ENCODE measurements at places on chromosomes 1 and 21. TPM values are rescaled to one million over a fixed set of nuclear protein-coding genes. Genes with fewer than 3 reads are reported as not detected.

- no peak for DNase-seq
These were observed 233.1 kb upstream of the USP24 start for GRCh38 chr1:55448261-55448660.

DNA sequence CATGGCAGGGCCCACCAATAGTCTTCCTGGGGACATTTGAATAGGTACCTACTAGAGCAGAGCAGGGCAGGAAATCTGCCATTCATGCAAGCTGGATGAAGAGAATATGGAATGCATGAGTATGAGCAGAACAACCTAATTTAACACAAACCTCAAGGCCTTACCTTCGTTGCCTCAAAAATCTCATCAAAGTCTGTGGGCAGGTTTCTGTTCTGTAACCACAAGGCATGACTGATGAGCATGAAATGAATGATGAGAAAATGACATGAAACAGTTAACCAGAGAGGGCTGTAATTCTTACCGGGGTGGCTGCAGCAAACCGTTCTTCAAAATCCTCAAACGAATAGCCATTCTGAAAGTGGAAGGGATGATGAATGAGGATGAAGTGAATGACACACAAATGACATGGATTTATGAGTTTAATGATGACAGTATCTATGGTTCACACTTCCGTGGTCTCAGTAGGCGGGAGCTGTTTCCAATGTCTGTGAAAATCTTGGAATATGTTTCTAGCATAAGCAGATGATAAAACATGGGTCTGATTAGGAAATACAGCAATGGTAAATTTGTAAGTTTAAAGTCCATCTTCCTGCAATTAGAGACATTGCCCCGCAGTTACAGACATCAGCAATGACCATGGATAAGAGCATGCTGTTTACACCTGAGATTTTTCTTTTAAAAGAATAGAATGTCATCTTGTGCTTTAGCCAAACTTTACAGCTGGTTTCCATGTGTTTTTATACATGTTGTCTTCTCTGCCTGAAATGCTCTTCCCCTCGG is 67.6 kb upstream of the C8B start:
- DNase-seq: no peak

BGLAP gene
- total RNA-seq: 0.15 TPM

DNA sequence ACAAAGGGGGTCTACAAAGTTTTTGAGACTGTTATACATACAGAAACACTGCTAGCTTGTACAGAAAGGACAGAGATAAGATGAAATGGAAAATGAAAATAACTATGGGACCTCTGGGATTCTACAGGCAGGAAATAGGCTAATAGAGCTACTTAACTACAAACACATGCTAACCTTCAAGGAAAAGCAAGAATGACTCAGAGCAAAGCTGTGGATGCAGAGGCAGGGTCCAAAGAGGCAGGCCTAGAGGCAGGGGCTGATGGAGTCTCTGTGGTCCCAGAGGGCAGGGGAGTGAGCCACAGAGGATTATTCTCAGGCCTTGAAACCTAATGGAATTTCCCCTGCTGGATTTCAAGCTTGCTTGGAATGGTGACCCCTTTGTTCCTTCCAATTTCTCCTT is 18.7 kb upstream of the GOLT1A start:
- no peak for DNase-seq
